Ovary (tissue), 10 donors: ENCODE measurements at places on chromosomes 2 and 18.

DNA sequence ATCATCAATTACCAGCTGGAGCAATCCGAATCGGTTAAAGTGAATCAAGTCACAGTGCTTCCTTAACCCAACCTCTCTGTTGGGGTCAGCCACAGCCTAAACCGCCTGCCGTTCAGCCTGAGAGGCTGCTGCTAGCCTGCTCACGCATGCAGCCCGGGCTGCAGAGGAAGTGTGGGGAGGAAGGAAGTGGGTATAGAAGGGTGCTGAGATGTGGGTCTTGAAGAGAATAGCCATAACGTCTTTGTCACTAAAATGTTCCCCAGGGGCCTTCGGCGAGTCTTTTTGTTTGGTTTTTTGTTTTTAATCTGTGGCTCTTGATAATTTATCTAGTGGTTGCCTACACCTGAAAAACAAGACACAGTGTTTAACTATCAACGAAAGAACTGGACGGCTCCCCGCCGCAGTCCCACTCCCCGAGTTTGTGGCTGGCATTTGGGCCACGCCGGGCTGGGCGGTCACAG is 496 bp upstream of the ITGA4 start:
- no peak for DNase-seq

DNA sequence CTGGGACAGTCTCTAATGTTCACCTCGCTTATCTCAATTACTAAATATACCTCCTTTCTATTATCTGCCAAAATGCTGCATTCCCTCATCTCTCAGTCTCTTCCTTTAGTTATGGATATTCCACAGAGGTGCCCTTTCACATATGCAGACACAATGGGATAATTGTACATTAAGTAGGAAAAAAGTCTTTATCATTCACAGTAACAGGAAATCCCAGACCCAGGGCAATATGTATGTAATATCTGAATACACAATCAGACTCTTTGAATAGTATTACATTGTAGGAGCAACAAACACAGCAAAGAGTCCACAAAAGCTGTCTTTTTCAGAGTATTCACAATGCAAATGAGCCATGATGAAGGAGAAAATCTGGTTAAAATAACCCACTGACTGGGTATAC is 1399.0 kb upstream of the ZEB2 start:
- DNase-seq = no peak

DNA sequence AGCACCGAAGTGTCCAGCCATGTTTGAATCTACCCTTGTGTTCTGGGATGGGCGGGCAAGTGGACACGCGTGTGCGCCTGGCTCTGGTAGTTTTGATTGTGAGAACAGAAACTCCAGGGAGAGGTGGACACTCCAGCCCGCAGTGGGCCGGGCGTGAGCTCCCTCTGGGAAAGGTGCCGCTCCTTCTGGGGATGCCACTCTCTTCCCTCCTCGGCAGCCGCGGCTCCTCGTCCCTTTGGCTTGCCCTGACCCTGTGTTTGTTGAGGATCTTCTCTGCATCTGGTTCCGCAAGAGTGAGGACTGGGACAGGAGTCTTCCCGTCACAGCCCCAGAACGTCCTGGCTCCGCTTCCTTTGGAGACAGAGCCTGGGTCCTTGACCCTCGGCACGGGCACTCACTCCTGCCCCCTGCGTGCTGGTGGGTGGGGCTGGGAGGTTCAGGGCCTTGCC is 1.3 kb downstream of the CTDP1 start:
- peak; percentile 47 for DNase-seq

DNA sequence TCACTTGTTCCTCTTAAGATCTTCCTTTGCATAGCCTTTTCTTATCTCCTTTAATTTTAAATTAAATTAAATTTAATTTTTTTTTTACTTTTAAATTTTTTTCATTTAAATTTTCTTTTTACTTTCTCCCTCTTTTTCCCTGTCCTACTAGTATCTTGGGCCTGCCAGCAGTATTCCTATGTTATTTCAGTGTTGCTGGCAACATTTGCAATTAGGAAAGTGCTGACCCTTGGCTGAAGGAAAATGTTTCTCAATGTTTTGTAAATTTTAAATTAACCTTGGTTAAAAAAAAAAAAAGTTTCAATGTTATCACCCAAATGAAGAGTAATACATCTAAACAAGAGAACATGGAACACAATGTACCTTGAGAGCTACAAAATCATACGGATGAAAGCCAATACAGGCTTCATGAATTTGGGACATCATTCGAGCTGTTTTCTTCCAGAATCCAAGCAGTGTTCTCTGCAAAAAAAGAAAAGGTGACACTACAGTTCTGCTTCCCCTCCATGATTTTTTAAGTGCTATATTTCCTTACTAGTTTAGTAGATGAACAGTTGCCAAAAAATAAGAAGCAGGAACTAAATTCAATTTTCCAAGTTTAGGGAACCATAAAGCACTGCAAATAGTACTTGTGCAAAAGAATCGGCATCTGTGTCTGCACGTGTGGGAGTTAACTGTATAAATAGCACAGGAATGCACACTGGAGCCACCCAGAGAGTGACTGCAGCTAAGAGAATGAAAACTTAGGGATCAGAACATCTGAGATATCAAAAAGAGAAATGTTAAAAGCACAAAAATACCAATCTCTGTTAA is 55.8 kb downstream of the ICA1L start:
- no peak for DNase-seq

DNA sequence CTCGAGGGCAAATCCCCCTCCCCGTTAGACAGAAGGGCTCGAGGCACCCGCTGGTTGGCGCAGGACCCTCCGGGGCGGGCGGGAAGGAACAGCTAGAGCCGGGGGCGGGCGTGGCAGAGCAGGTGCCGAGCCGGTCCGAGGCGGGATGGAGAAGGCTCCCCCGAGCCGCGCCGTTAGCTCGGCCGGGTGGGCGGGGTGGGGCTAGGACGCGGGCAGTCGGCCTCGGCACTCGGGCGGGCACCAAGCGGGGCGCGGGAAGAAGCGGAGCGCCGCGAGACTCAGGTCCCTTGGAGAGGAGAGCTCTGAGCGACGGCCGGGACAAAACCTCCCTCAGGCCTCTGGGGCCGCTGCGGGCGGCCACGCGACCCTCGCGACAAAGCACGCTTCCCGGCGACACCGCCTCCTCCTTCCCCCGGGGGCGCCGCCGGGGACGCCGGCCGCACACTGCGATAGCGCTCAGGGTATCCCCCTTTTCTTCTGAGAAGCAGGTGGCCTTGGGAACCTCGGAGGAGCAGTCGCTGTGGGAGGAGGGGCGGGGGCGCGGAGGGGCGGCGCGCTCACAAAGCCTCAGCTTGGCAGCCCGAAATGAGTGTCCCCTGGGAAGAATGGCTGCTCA is 721 bp downstream of the FHOD3 start:
- DNase-seq = peak; percentile 36

DNA sequence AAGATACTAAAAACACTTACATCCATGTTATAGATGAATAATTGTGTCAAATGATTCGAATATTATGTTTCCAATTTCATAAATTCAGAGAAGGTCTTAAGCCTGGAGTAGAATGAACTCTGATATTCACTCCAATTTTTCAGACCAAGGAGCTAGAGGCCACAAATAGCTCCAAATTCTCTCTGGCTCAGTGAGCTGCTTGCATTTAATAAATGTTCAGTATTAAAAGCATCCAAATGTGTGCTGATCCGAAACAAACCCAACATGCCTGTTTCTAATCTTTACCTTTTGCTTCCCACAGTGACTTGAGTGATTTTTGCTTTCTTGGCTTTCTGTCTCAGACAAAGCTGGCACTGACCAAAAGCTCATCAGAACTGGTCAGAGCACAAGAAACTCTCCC is 291.4 kb downstream of the CCDC85A start:
- no peak for DNase-seq

- DNase-seq = no peak
Measured at GRCh38 chr2:64054161-64054915, 35.1 kb upstream of the VPS54 start.

DNA sequence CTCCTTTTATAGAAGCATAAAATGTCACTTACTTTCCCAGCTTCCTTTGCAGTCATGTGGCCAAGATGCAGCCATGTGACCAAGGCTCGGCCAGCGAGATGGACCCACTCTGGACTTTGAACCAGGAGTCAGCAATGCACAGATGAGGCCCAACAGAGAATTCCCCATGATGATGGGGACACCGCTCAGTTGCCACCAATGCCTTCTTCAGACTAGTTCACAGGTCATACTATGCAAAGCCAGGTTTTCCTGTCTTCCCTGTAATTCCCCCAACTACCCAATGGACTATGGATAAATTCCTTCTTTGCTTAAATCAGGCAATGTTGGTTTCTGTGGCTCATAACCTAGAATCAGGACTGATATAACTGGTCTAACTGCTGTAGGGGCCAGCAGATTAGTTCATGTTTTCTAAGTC is 22.5 kb upstream of the REL start:
- DNase-seq = no peak

GRCh38 chr2:153077311-153077710 is 358.9 kb downstream of the ARL6IP6 start:
- no peak for DNase-seq

DNA sequence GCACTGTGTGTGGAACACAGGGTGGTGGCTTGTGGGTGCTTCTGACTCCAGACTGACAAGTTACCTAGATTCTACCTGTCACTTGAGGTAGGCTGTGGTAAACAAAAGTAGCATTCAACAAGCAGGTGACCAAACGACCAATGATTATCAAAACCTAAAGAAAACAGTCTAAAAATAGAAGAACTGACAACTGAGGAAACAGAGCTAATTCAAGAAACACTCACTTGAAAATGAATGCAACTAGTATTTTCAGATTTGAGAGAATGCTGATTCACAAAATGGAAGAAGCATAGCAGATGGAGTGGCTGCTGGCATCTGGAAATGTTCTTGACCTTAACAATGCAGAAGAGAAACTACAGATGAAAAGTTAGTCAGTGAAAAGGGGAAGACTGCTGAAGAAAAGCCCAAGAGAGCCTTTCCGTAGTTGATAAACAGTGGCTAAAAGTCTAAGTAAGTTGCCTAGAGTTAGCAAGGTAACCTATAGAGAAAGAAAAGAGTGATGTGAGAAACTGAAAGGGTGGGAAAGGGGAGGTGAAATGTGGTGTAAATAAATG is 170.4 kb downstream of the NCK2 start:
- DNase-seq = no peak

- DNase-seq = no peak
Measured at GRCh38 chr2:178265851-178266250, 71.5 kb downstream of the OSBPL6 start.

DNA sequence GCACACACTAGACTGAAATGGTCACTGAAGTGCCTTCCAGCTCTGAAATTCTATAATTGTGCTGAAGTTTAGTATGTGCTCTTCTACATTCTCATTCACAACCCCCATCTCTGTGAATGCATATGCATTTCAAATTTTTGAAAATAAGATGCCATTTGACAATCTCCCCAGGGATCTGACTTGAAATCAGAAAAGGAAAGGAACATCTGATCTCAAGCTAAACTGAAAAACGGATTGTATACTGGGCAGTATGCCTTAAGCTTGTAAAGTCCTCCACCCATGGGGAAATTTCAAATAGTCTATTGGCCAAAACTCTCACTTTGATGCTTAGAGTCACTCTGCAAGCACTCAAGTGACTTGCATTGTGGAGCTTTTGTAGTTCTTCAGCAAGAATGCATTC is 22.9 kb downstream of the FAP start:
- DNase-seq = no peak

DNA sequence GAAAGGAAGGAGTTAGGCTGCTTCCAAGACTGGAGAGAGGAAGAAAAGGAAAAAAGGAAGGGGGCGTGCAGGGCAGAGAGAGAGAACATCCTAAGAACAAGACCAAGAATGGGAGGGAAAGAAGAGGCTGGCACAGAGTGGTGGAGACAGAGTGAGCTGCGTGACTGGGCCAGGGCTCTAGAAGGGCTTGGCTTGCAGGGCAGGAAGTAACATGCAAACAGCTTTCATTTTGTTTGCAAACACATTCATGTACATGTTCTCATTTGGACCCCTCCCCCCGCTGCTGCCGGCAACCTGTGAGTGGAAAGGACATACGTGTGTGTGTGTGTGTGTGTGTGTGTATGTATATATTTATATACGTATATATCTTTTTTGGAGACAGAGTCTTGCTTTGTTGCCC is 46.8 kb upstream of the DNMT3A start:
- DNase-seq = no peak

DNA sequence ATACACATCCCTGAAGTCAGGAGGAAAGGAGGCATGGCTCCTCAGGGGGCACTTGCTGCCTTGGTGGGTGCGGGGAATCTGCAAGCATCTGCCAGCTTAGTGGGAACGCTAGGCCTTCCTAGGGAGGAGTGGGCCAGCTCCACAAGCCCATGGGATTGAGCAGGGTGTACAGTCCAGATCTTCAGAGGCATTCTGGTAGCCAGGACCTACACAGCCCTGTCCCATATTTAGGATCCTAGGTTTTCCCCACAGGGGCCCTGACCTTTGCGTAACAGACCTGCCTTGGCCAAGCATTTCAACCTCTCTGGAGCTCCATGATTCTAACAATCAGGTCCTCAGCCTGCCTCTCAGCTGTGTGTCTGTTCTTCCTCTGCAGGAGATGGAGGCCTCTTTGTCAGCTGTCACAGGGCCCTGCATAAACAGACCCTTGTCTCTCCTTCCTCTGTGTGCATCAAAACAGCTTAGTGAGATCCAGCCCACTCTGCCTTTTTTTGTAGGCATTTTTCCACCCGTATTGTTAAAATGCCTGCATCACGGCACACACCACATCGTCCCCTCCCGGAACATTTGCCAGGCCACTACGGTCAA is 140.2 kb upstream of the NDUFV2 start:
- DNase-seq = no peak

DNA sequence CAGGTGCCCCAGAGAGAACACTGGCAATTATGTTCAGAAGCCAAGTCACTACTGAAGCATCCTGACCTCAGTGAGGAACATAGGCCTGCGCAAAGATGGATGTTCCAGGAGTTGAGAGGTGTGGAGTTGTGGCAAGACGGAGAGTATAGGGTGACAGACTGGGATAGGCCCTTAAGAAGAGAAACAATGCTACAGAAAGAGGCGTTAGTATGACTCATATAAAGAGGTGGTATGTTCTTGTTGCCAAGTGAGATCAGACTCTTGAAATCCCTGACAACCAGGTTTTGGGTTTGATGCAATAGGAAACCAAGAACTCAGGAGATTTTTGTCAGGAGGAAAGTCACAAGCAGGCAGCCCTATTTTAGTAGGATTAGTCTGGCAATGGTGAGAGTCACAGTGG is 185.6 kb downstream of the RIT2 start:
- DNase-seq = no peak

DNA sequence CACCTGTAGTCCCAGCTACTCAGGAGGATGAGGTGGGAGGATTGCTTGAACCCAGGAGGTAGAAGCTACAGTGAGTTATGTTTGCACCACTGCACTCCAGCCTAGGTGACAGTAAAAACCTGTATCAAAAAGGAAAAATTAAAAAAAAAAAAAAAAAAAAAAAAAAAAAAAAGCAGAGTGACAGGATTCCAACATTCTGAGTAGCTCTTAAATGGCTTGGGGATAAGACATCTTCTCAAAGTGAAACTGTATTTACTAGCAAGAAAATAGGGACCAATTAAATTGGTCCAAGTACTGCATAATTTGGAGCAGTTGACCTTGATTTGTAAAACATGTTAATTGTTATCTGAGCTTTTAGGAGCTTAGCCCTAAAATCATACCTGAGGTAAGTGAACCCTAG is 65.7 kb upstream of the TMEM247 start:
- no peak for DNase-seq

GRCh38 chr2:149420053-149420963 is 89.9 kb downstream of the LYPD6 start:
- no peak for DNase-seq

GRCh38 chr2:129801575-129801974 is 177.9 kb upstream of the RAB6C start:
- DNase-seq = no peak
